NCI-H1694 treated with DMSO at 0.1 percent for 48 hours (cell line): ENCODE measurements at places on chromosomes 12 and 14.

GRCh38 chr14:60250257-60251035 is 1.4 kb downstream of the PPM1A start:
- peak; percentile 32 for DNase-seq

GRCh38 chr12:55039395-55040354 is 19.9 kb downstream of the NEUROD4 start:
- peak; percentile 26 for DNase-seq

DNA sequence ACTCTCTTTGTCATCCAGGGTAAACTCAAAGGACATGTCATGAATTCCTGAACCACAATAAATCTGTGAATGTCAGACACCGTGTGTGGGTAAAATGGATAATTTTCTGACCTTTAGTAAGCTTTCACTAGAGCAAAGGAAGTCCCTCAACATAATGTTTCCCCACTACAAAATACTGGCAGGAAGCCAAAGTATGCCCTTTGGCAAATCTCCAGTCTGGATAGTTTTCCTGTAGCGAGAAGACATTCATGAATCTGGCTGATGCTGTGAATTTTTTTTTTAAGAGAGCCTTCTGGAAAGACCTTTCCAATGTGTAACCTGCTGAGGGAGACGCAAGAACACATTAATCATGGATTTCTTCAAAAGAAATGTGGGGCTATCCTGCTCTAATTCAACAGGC is 389.6 kb upstream of the DDHD1 start:
- DNase-seq = peak; percentile 37

- DNase-seq = no peak
Measured at GRCh38 chr14:56888274-56888673, 78.0 kb upstream of the OTX2 start.

DNA sequence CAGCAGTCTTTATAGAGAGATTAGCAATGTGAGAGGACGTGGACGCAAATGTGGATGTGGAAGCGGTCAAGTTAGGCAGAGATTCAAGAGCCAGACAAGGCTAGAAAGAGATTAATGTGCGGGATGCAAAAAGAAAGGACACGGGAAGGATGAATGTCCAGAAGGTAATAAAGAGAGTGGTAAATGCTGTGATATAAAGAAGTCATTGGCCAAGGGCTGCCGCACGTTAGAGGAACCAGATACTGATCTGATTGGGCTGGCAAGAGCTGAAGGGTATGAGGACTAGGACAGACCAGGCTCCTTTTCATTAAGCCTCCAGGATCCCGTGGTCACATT is 59.5 kb downstream of the DHRS2 start:
- DNase-seq = no peak

DNA sequence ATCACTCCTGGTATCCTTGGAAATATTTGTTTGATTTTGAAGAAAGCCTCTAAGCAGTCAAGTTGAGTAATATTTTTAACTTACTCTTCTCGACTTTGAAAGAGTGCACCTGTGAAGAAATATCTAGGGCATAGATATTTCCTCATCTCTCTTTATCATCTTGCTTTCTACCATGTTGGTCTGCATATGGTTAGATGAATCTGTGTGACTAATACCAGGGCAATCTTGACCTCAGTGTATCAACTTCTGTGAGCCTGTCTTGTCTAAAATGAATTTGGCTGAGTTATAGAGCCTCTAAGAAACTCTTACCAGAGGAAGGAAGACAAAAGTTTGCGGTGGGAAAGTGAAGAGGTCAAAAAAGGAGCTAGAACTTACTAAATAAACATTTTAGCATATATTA is 68.4 kb downstream of the SYT1 start:
- no peak for DNase-seq

DNA sequence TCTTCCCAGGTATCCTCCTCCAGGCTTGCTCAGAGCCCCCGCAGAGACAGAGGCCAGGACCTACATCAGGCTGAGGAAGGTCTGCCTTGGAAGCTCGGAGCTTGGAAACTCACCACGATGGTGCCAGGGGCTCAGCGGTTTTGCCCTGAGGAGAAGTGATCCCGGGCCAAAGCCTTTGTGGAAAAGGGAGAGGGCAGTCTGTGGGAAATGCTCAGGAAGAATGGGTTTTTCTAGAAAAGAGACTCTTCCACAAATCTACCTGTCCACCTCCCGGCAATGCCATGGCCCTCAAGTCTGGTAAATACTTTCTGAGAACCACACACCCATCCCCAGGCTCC is 8.0 kb downstream of the KRT2 start:
- DNase-seq = no peak

DNA sequence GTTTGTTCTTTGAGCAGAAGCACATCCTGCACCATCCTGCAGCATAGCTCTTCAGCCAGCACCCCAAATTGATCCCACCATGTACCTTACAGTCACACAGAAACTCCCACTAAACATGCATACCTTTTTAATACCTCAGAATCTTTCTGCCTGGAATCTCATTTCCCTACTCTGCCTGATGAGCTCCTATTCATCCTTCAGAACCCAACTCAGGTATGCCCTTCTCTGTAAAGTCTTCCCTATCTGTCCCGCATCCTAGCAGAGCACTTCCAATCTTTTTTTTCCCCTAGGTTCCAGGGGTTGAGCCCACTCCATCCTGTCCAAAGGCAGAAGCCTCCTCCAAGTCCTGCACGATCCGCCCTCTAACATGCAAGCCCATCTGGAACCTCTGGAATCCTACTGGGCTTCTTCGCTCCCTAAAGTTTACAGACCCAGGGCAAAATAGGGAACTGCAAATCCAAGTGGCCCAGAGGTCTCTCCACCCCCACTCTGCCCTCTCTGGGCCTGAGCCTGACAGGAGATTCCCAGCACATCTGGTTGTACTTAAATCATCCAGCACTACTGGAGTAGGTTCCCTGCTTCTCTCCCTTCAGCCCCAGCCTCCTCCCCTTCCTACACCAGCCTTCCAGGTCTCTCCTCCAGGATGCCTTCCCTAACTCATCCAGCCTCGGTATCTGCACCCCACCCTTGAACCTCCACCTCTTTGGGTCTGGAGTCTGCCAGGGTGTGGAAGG is 4.1 kb upstream of the FIGNL2 start:
- no peak for DNase-seq

- DNase-seq = no peak
Measured at GRCh38 chr12:95259368-95259767, 41.8 kb downstream of the VEZT start.

- no peak for DNase-seq
Measured at GRCh38 chr12:121918679-121919038, 267 bp downstream of the CFAP251 start.

GRCh38 chr12:93979189-93979588 is 169.2 kb upstream of the PLXNC1 start:
- DNase-seq = no peak

GRCh38 chr14:68583548-68584280 is 209.2 kb downstream of the ZFP36L1 start:
- DNase-seq = no peak

- no peak for DNase-seq
Measured at GRCh38 chr12:89212339-89212771, 139.9 kb downstream of the DUSP6 start.

DNA sequence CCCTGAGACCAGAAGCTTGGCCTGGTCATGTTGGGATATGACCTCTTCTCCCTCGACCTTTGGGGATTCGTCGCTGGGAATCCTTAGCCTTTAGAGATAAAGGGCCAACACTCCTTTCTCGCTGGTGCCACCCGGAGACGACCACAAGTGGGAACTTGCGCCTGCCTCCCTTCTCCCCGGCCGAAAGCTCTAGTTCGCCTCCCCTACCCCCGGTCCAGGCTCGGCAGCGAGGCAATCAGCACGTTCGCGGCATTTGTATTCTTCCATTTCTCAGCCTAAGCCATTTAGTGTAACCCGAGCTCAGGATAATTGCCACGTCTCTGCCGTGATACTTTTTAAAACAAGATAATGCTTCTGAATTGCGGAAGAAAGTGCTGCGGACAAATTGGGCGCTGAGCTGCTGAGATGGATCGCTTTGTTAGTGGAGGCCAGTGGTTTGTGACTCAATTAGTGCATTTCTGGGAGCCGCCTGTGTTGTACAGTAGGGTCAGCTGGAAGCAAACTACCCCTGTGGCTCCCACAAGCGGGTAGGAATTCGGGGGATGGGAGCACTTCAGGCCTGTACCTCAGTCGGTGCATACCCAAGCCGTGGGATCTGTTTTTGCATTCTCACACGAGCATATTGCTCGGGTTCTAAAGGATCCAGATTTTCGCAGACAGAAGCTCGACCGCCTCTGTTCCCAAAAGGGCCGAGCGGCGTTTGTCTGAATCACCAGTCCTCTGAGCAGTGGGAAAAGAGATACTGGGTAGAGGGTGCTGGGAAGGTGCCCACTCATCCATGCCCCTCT is 6.8 kb upstream of the SIX1 start:
- no peak for DNase-seq

DNA sequence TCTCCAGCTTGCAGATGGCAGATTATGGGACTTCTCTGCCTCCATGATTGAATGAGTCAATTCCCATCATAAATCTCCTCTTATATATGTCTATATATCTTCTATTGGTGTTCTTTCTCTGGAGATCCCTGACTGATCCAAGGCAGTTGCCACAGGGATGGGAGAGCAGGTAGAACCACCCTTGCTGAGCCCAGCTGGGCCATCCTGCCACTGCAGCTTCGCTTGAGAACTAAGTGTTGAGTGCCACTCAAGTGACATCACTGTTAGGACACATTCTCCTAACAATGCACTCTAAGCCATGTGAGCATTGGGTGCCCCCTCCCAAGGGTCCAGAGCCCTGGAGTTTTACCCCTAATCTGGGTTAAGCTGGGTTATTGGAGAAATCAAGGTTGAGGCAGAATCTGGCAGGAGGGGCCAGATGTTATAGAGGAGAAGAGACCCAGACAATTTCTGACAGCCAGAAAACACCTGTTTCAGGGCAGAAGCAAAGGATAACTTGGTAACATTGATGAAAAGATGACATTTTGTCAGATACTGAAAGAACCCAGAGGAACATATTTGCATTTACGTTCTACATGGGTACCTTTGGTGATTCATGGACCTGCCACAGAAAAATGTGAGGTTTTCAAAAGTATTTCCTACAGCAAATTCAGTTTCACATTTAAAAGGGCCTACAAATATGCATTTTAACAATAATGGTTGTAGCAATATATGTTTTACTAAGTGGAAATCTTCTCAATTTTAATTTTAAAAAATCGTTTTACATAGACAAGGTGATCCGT is 57.2 kb upstream of the MAX start:
- no peak for DNase-seq

- DNase-seq = no peak
Measured at GRCh38 chr14:71734076-71734475, 198.2 kb upstream of the RGS6 start.

DNA sequence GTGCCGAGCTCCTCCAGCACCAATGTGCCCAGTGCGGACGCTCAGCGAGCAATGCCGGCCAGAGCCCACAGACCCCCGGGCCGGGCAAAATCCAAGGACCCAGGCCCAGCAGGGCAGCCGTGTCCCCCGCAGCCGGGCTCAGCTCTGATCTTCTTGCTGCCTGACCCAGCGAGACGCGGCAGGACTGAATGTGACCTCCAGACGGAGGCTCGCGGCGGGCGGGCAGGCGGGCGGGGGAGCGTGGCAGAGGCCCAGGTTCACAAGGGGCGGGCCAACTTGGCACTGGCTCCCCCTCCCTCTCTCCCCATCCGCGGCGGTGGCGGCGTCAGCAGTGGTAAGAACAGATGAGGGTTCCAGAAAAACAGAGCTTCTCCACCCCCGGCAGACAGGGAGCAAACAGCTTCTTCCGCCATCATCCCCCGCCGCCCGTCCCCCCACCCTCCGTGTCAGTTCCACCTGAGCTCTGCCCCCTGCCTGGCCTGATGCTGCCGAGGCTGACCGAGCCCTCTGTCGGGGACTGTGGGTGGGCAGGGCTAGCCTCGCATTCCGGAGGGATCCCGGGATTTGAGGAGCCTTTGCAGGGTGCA is 94.3 kb downstream of the RFLNA start:
- DNase-seq = peak; percentile 47

DNA sequence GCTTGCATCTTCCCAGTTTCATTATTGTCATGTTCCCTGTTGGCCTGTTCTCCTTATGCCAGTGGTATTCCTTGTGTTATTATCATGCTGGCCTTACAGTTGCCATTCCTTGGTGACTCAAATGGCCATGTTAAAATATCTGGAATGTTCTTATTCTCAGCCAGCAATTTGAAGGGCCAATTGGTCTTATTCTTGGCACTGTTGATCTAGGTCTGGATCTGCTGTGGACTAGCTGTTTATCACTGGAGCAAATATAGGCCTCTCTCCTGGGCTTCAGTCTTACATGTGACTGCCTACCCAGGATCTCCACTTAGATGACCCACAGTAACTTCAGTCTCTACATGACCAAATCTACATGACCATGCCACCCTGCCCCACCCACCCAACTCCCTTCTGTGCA is 5.4 kb downstream of the CIPC start:
- DNase-seq = no peak

DNA sequence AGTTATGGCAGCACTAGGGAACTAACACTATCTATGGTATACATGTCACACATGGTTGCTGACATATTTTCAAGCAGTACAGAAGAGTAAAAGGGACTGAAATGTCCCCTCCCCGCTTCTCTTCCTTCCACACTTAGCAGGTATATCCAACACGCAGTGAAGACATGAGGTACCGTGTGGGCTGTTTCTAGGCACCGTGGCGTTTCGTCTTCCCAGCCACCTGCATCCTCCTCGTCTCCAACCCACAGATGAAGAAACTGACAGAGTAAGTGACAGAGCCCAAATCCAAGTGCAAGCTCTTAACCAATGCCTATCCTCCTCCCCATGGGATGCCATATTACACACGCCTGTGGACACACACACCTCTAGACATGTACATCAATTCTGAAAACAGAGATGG is 32.4 kb downstream of the SLC8B1 start:
- DNase-seq = no peak

DNA sequence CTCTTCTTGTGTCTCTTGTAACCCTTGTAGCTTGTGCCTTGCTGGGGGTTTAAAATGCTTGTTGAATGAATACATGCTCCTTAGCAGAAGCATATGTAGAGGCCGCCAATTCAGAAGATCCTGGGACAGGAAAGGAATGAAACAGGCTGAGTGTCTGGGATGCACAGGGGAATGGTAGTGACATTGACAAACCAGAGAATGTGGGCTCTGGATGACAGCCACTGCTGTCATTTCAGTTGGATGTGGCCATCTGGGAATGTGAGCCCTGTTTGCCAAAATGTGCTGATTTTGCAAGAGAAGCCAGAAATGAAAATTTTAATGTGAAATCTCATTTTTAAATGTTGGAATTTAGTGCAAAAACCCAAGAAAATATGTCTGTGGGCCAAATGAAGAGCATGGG is 136.8 kb downstream of the DACT1 start:
- DNase-seq = peak; percentile 56

- no peak for DNase-seq
Measured at GRCh38 chr12:121240484-121241101, 30.7 kb downstream of the P2RX4 start.

- no peak for DNase-seq
Measured at GRCh38 chr12:131101703-131102492, 148.2 kb downstream of the ADGRD1 start.
